Caco-2 (cell line): ENCODE measurements at places on chromosomes 1 and 21.

- no peak for DNase-seq
Observed at GRCh38 chr1:84377480-84378095, 20.7 kb upstream of the DNASE2B start.

DNA sequence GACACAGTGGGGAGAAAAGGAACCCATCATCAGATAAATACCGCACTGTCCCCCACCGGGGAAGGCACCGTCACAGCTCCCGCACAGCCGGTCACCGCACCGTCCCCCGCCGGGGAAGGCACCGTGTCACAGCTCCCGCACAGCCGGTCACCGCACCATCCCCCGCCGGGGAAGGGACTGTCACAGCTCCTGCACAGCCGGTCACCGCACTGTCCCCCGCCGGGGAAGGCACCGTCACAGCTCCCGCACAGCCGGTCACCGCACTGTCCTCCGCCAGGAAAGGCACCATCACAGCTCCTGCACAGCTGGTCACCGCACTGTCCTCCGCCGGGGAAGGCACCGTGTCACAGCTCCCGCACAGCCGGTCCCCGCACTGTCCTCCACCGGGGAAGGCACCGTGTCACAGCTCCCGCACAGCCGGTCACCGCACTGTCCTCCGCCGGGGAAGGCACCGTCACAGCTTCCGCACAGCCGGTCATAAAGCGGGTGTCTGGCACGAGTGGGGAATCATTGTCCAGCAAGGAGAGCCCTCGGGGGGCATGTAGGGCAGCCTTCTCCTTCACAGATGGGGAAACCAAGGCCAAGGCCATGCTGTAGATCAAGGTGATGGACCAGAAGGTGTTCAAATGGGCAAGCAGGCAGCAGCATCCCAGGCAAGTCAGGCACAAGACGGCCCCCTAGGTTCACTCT, 280.1 kb downstream of the NPHP4 start:
- no peak for DNase-seq

DNA sequence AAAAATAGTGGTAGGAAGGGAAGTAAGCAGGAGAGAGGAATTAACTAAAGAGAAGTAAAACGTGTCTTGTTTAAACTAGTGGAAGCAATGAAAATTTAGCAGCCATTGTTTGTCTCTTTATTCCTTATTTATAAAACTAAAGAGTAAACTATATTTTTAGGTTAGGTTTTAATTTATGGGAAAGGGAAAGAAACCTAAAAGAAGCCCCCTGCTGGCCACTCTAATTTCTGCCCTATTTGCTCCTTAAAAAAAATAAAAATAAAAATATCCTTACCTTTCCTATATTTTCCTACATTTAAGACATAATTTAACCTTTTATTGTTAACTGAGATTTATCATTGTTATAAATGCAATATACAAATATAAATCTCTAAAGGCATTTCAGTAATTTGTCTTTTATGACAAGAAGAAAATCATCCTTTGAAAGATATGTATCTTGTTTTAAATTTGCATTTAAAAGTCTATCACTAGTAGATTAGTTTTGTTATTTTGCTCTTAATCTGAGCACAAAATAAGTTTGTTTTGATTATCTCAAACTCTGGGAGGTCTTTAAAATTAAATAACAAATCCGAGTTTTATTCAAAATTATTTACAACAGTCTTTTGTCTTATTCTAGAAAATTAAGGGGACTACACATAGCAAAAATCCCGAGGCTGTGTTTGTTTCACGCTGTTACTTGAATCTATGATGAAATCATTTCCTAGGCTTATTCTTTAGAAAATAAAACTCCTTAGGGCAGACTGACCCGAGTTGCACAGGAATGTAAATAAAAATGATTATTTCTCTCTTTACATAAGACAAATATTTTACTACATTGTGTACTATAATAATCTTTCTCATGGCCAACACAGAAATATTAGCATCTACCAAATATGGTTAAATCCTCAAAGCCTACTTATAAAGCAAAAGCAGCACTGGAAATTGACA, 201.7 kb downstream of the NRIP1 start:
- no peak for DNase-seq

DNA sequence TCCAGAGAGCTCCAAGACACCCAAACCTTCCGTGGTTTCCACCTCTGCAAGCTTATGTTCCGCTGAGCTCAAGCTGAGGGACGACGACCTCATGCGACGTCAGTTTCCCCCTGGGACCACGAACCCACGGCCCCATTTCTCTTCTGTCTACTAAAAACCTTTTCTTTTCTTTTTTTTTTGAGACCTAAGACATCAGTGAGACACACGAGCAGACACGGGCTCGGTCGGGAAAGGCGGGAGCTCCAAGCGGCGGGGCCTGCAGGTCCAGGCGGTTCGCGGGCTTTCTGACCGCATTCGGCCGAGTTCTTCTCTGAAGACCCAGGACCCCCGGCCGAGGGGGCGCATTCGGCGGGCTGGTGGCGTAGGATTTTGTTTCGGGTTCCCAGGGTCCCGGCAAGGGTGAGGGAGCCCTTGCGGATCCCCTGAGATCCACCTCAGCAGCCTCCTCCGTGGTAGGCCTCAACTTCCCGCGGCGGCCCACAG, 402 bp downstream of the C21orf58 start:
- no peak for DNase-seq

DNA sequence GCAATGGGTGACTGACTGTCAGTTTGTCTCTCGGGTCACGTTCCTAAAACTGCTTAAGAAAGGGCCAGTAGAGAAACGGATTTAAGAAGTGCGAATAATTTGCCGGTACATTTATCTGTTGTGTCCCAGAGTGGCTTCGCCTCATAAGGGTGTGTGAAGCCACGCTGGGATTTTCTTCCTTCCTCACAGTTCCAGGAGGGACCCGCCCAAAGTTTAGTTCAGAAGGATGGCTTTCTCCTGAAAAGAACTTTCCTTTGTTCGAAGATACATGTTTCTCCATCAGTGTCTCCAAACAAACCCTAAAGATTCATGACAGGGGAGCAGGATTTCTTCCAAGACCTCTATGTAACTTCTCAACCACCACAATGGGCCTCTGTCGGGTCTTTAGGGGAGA, 49.8 kb downstream of the ADAMTS1 start:
- no peak for DNase-seq

DNA sequence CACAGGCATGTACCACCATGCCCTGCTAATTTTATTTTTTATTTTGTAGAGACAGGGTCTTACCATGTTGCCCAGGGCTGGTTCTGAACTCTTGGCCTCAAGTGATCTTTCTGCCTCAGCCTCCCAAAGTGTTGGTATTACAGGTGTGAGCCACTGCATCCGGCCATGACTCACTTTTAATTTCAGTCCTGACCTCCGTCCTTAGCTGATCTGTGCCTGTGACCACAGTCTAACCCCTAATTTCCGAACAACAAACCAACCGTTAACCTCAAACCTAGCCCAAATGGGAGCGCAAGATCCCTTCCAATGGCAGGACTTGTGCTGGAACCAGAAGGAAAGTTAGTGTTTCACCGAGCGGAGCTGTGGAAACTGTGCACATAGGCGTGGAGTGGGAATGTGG, 29.3 kb upstream of the MAN1C1 start:
- DNase-seq: no peak

- DNase-seq: no peak
Observed at GRCh38 chr1:15618077-15618654, 908 bp downstream of the DDI2 start.

- DNase-seq: no peak
Observed at GRCh38 chr1:35177237-35177786, 15.6 kb downstream of the SFPQ start.

DNA sequence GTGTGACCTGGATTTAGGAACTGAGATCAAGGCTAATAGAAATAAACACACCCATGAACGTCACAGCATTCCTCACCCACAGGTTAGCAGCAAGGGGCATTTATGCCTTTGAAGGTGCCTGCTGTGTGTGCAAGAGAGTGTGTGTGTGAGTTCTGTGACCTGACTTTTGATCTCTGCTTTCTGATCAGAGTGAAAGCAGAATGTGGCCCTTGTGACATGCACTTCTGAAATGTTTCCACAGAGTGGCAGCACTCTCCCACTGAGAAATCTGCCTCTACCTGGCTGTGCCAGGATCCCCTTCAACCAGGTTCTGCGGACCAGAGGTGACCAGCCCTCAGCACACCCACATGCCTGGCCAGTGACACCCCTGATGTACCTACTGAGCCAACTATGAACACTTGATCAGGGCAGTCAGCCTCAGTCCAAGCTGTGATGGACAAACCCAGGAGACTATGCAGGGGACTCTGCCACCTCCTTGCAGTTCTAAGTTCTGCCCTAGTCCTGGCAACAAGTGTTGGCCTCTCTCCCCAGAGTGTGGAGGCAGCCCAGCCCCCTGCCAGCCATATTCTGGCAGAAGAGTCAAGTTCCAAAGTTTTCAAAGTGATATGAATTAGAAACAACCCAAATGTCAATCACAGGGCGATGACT, 41.0 kb downstream of the RXRG start:
- peak; percentile 42 for DNase-seq

GRCh38 chr1:155175281-155175926, 1.8 kb downstream of the TRIM46 start:
- DNase-seq: no peak

DNA sequence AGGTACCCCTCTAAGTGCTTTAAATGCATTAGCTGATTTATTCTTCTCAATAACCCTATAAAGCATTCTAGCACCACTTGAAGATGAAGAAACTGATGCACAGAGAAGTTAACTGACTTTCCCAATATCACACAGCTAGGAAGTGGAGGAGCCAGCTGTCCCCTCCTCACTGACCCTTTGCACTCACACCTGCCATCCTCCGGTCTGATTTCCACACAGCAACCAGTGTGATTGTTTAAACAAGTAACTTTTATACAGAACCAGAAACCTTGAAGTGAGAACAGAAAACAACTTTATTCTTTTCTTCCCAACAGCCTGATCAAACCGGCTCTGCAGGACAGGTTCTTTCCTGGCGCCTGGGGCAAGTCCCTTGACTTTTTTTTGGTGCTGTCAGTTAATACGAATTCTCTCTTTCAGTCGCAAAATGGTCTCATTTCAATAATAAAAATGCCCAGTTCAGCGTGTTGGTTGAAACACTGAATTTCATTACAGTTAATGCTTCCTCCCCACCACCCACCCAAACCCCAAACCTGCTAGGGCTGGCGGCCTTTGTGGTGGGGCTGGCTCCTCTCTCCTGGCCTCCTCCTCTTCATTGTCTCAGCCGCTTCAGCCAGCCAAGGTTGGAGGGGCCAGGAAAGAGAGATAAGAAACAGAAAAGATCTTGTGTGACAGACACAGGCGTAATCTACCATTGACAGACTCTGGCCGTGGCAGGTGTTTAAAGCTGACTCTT, 26.4 kb upstream of the EEIG2 start:
- DNase-seq: peak; percentile 2

DNA sequence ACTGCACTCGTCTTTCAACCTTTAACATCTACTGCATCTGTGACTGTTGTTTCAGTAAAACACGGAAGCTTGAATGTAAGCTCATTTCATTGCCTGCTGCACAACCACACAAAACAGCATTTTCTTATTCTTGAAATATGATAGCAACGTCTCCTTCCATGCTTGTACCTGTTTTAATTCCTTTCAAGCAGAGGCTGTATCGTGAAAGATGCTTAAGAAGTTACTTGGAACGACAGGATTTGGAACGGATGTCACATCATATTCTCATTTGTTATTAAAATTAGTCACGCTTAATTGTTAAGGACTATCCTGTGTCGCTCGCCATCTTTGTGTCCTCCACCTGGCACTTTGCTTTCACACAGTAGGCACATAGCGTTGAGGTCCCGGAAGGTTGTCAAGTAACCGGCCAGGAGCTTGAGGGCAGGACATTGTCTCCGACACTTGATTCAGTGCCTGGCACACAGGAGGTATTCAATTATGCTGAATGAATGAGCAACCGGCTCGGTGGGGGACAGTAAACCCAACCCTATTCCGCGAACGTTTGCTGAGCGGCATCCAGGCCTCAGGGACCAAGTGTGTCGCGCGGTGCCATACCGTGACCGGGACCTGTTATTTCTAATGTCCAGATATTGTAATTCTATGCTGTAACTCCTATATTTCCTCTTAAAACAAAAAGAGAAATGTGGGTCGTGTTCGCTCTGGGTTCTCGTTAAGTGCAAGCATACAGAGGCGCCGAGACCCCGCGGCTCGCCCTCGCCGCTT, 499 bp upstream of the SH3GLB1 start:
- no peak for DNase-seq

- DNase-seq: no peak
Observed at GRCh38 chr1:193538680-193539079, 352.3 kb upstream of the B3GALT2 start.

GRCh38 chr1:105210747-105211146, 1461.0 kb downstream of the AMY1C start:
- DNase-seq: no peak

DNA sequence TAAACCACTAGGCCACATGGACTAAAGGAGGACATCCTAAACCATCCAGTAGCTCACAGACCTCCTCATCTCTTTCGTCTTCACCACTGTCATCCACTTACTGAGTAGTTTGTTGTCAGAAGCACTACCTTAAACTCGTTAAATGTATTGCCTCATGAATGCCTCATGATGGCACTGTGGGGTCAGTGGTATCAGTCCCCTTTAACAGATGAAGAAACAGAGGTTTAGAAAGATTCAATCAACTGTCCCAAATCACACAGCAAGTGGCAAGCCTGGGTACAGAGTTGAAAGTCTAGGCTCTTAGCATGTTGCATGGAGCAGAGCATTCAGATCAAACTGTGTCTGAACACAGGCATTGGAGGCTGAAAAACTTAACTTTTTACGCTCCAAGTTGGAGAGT, 183.6 kb upstream of the KIAA0040 start:
- DNase-seq: no peak

GRCh38 chr1:155977690-155978324, 540 bp downstream of the ARHGEF2 start:
- no peak for DNase-seq

DNA sequence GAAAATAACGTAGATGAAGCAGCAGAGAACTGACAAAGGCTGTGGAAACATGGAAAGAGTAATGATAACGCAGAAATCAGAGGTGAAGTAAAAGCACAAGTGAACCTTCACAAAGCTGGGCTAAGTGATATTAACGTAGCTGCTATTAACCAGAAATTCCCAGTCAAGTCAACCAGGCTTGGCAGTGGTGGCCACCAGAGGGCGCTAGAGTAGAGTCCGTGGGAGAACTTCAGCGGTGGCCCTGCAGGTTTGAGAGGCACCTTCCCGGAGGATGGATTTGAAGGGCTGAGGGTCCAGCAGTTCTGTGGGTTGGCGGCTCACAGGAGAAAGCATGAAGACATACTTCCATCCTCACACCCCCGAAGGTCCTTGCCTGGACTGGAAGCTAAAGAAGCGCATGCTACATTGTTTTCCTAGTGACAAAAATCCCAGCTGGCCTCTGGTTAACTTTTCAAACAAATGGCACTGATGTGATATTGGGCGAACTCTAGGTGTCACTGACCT, 81.7 kb upstream of the ZNF648 start:
- DNase-seq: peak; percentile 87

- DNase-seq: no peak
Observed at GRCh38 chr1:210321552-210321951, 7.2 kb upstream of the HHAT start.

- DNase-seq: no peak
Observed at GRCh38 chr1:228180271-228180958, 14.8 kb downstream of the IBA57 start.

GRCh38 chr1:211231873-211232272, 27.3 kb upstream of the RCOR3 start:
- DNase-seq: no peak
